NCI-H446 treated with DMSO at 0.1 percent for 48 hours (cell line): ENCODE measurements at places on chromosomes 6 and 20.

- DNase-seq, result peak; percentile 79
Observed at GRCh38 chr6:57267586-57268293, 45.6 kb upstream of the RAB23 start.

GRCh38 chr20:53283011-53283410 lies 310.6 kb downstream of the ZNF217 start:
- DNase-seq, result no peak

- no peak for DNase-seq
Observed at GRCh38 chr6:28737750-28738395, 185.9 kb downstream of the TRIM27 start.

- no peak for DNase-seq
Observed at GRCh38 chr6:42334870-42335269, 116.9 kb downstream of the TRERF1 start.

- DNase-seq, result no peak
Observed at GRCh38 chr6:56758120-56758519, 115.4 kb upstream of the DST start.

- no peak for DNase-seq
Observed at GRCh38 chr6:165929607-165930006, 238.0 kb downstream of the TBXT start.

- no peak for DNase-seq
Observed at GRCh38 chr6:2918936-2919335, 15.8 kb upstream of the SERPINB9 start.

- peak; percentile 0 for DNase-seq
Observed at GRCh38 chr6:132161283-132161682, 210.1 kb upstream of the CCN2 start.

GRCh38 chr6:15322781-15323536 lies 77.1 kb downstream of the JARID2 start:
- DNase-seq, result no peak

DNA sequence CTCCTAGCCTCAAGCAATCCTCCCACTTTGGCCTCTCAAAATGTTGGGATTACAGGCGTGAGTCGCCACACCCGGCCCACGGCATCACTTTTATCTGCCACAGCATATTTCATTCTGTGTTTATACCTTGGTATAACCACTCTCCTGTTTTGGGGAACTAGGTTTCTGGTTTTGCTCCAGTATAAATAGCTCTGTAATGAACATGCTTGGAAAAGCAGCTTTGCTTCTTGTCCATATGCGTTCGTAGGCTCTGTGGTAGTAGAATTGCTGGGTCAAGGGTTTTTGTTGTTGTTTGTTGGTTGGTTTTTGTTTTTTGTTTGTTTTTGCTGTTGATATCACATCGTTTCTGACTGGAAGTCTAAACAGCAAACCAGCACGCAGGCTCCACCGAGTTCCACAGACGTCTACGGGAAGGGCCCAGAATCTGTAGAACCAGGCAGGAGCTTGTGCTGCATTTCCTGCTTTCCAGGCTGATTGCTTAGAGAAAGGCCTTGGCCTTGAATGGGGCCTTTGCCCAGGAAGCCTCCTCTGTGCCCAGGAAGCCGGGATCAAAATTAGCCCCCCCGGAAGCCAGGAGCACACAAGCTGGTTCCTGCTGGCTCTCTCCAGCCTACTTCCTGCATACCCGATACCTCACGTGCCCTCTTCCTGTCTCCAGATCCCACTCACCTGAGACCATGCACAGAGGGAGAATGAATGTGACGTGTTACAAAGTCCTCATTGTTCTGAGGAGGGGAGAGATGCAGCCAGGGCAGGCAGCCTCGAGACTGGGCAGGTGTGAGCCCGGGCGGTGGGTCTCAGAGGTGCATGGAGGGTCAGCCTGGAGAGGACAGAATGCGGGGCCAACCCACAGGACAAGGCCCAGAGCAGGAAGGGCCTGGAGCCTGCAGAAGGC lies 34.7 kb downstream of the AAR2 start:
- DNase-seq, result no peak

DNA sequence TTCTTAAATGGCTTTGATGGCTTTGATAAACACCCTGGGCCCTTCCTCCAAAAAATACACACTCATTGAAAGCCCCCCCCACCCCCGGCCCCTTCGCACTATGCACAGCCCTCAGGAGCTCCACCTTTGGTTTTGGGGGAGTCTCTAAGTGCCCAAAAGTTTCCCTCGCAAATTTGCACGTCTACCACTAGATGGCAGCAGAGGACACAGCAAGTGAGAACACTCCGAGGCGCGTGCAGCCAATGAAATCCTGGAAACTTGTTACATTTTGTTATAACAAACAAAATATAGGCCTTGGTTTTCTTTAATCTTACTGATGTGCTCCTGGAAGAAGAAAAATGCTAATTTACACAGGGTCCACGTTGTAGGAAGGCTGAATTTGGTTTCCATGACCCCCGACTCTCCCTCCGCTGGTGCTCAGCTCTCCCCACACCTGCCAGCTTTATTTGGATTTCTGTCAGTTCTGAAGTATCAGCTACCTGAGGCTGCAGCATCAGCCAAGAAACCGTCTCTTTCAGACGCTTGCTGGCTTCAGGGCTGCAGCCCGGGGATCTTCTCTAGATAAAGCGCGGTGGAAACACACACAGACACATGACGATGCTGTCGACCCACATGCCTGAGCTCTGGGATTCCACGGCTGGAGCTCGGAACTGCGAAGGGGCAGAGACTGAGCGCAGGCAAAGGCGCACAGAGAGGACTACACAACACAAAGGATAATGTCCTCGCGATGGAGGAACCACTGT lies 148.3 kb upstream of the RPS6KA2 start:
- no peak for DNase-seq

GRCh38 chr6:157029980-157030690 lies 253.0 kb downstream of the ARID1B start:
- no peak for DNase-seq

DNA sequence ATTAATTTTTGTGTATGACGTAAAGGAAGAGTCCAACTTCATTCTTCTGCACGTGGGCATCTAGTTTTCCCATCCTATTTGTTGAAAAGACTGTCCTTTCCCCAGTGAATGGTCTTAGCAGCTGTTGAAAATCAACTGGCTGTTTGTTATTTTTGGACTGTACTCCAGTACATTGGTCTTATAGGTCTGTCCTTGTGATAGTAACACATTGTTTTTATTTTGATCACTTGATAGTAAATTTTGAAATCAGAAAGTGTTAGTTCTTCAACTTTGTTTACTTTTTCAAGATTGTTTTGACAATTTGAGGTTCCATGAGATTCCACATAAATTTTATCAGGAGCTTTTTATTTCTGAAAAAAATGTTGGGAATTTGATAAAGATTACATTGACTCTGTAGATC lies 280.2 kb upstream of the FOXQ1 start:
- no peak for DNase-seq

DNA sequence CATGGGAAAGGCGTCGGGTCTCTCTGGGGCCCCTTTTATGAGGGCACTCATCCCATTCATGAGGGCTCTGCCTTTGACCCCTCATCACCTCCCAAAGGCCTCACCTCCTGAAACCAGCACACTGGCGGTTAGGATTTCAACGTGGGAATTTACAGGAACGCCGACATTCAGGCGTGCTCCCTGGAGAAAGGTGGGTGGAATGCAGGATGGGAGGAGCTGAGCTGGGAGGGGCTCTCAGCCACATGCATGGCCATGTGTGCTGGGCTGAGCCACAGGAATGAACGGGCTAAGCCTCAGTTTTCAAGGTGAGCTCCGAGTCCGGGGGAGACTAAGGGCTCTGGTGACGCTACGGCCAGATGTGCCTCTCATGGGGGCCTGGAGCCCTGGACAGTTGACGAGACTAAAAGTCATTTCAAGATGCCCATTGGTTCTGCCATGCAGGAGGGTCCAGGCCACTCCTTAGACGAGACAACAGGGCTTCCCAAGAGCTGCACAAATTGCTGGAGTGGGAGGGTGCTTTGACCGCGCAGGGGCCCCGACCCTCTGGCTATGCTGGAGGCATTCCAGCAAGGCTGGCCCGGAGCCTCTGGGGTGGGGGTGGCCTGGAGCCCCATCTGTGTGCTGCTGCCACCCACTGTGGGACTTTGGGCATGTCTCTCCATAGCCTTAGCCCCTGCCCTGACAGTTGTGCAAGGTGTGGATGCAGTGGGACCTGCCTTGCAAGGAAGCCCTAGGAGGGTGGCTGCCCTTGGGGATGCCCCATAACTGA lies 3.8 kb upstream of the ARFGAP1 start:
- no peak for DNase-seq

GRCh38 chr6:62474793-62475192 lies 188.8 kb upstream of the KHDRBS2 start:
- no peak for DNase-seq

- DNase-seq, result no peak
Observed at GRCh38 chr20:30506100-30506499, 751.4 kb upstream of the DEFB115 start.

DNA sequence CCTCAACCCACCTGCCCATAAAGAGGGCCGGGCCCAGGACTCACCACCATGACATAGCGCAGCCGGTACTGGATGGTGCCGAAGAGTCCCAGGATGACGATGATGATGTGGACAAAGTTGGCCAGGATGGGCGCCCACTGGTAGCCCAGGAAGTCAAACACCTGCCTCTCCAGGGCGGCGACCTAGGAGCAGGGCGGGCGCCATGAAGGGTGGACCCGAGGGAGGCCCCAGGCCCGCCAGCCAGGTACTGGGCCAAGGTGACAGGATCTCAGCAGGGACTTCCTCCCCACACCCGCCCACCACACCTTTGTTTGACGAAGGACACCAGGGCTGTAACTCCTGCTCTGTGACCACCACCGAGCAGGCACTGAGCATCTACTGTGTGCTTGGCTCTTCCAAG lies 4.4 kb downstream of the NKAIN4 start:
- DNase-seq, result no peak

GRCh38 chr20:38167851-38168760 lies 3.0 kb upstream of the TGM2 start:
- DNase-seq, result no peak

- DNase-seq, result no peak
Observed at GRCh38 chr20:47799116-47799715, 13.9 kb upstream of the SULF2 start.

- DNase-seq, result no peak
Observed at GRCh38 chr20:856361-856775, 22.9 kb downstream of the FAM110A start.

GRCh38 chr20:36314734-36315544 lies 8.8 kb downstream of the DLGAP4 start:
- DNase-seq, result no peak

- DNase-seq, result no peak
Observed at GRCh38 chr20:61254881-61255626, 3.0 kb downstream of the CDH4 start.

DNA sequence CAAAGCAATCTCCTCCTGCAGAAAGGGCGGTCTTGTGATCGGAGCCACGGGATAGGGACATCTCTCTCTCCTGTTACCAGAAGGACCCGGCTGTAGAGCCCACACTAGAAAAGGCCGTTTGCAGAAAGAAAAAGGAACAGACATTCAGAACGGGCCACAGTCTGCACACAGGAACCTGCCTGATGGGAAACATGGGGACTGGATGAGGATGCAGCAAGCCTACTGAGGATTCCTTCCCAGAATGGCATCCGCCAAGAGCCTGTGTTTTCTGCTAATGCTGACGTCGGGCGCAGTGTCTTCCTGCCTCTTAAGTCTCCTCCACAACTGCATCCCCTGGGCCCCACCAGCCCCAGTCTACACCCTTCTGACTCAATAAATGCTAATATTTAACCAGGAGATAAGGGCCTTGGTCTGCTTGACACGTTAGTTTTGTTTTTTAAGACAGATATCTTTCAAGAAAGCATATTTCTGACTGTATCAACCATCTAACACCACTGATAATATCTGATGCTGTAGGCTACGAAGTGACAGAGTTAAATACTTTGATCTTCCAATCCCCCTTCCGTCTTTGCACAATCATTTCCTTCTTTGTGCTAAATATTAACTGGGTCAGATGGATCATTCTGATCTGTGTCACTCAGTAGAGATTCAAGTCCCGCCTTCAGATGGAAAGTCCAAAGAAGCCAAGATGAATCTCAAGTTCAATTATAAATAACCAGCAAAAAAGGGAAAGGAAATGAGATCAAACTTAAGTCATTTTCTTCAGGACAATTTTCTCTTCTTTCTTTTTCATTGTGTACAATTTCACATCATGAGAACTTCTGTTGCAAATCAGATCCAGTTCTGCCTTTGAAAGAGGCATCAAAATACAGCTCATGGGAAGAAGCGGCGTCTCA lies 20.7 kb downstream of the FAM50B start:
- no peak for DNase-seq

GRCh38 chr6:151063352-151063751 lies 176.4 kb upstream of the AKAP12 start:
- DNase-seq, result no peak

DNA sequence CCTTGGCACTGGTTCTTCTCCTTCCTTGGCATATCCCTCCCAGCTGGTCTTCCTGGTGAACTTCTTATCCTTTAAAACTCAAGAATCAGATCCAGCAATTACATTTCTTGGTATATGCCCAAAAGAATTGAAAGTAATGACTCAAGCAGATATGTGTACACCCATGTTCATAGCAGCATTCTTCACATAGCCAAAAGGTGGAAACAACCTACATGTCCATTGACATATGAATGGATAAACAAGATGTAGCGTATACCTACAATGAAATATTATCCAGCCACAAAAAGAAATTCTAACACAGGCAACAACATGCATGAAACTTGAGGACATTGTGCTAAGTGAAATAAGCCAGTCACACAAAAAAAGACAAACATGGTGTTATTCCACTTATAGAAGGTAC lies 103.7 kb upstream of the NT5E start:
- DNase-seq, result no peak

DNA sequence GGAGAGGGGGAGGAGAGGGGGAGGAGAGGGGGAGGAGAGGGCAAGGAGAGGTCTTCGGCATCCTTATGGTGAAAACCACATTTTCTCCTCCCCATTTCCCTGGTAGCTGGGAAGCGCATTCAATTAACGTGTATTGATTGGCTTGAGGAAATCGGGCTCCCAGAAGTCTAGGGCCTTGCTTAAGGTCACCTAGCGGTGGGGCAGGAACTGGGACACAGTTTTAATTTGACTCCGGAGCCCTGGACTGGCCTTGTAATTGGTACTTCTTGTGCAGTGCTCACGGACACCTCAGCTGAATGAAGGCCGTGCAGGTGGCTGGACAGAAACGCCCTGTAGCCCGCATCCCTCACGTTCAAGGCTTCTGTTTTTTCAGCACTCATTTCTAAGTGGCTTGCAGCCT lies 42.8 kb downstream of the CTCFL start:
- no peak for DNase-seq

DNA sequence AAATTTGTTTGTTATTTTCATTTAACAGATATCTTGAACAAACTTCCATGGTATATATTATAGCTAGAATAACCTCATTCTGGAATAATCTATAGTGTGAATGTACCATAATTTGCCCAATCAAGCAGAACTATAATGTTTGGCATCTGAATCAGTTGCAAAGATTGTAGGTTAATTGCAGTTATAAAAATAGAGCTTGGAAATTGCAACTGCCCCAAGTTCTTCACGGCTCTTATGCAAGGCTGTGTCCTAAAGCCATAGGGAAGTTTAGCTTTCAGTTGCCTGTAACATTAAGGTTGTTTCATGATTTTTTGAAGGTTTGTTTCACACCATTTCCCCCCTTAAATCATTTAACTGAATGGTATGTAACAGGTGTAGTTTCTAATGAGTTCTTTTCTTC lies 19.4 kb downstream of the NQO2 start:
- DNase-seq, result no peak
